Cardiac septum (tissue), 1 donor: ENCODE measurements at places on chromosomes 3 and 15.

DNA sequence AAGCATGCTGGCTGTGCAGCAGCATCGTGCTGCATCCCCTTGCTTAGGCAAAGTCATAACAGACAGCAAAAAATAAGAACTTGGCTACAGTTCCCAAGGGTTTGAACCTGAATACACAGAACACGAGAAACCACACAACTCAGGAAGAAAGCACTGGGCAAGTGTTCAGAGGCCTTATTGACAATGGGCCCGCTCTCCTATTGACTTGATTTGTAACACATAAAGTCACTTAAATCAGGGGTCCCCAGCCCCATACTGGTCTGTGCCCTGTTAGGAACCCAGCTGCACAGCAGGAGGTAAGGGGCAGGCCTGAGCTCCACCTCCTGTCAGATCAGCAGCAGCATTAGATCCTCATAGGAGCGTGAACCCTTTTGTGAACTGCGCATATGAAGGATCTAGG lies 145.1 kb downstream of the LSAMP start:
- DNase-seq = no peak

DNA sequence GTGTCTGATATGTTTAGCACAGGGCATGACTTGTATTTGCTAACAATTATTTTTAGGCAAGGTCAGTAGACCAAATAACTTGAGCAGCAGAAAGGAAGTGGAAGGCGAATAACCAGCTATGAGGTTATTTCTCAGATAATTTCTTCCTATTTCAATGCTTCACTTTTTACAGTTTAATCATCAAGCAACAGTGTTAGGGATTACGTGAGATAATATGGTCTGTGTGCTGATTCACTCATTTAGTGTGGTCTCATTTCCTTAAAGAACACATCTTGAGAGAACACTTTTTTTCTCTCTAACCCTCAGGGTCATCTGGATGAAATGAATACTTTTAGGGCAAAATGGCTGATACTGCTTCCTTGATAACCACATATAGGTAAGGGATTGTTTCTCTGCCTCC lies 126.0 kb upstream of the CCNL1 start:
- no peak for DNase-seq

GRCh38 chr3:22315925-22316324 lies 564.9 kb upstream of the ZNF385D start:
- no peak for DNase-seq

GRCh38 chr3:14454639-14455310 lies 52.4 kb downstream of the SLC6A6 start:
- DNase-seq = no peak

GRCh38 chr3:52393131-52393807 lies 51.6 kb downstream of the SEMA3G start:
- no peak for DNase-seq

DNA sequence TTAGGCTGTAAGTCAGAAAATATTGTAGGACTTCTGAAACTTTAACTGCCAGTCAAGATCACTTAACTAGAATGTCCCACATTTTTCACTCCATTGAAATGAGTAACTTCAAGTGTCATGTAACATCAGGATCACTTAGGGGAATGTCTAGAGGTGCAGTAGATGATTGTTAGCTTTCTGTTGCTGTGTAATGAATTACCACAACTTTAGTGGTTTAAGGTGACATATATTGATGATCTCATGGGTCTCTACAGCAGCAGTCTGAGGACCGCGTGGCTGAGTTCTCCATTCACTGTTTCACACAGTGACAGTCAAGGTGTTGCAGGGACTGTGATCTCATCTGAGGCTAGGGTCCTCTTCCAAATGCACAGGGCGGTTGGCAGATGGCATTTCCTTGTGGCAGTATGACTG lies 82.7 kb downstream of the SLC25A26 start:
- DNase-seq = no peak

GRCh38 chr3:43017004-43017403 lies 37.9 kb downstream of the GASK1A start:
- peak; percentile 22 for DNase-seq

DNA sequence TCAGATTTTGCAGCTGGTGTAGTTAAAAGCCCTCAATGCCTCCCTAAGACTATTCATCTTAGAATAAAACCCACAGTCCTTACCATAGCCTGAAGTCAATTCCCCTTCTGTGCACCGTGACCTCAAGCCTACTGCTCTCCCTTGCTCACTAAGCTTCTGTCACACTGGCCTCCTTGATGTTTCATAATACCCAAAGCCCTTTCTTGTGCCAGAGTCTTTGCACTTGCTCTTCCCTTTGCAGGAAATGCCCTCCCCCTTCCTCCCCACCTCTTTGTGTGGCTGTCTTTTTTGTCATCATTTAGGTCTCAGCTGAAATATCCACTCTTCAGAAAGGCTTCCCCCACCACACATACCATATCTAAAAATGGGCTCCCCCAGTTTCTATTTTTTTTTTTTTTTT lies 4.2 kb upstream of the PLEKHO2 start:
- no peak for DNase-seq

- no peak for DNase-seq
Measured at GRCh38 chr3:10233988-10234387, 14.3 kb upstream of the TATDN2 start.

DNA sequence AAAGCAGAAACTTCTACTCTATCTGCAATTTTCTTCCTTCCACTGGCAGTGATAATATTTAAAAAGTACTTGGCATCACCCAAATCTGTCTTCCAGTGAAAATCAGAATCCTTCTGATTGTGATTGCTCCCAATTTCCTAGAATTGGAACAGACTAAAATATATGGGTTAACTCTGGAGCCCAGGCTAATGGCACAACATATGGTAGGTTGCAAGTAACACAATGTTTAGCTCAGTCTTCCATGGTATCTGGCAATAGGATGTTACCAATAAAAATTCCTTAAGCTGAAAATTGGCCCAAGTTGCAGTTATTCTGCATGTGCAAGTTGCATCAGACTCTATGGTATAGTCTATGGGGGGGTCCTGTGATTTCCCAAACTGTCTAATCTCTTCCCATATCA lies 273.5 kb upstream of the ADAMTS9 start:
- no peak for DNase-seq

- no peak for DNase-seq
Measured at GRCh38 chr3:160851629-160852210, 95.7 kb downstream of the PPM1L start.

DNA sequence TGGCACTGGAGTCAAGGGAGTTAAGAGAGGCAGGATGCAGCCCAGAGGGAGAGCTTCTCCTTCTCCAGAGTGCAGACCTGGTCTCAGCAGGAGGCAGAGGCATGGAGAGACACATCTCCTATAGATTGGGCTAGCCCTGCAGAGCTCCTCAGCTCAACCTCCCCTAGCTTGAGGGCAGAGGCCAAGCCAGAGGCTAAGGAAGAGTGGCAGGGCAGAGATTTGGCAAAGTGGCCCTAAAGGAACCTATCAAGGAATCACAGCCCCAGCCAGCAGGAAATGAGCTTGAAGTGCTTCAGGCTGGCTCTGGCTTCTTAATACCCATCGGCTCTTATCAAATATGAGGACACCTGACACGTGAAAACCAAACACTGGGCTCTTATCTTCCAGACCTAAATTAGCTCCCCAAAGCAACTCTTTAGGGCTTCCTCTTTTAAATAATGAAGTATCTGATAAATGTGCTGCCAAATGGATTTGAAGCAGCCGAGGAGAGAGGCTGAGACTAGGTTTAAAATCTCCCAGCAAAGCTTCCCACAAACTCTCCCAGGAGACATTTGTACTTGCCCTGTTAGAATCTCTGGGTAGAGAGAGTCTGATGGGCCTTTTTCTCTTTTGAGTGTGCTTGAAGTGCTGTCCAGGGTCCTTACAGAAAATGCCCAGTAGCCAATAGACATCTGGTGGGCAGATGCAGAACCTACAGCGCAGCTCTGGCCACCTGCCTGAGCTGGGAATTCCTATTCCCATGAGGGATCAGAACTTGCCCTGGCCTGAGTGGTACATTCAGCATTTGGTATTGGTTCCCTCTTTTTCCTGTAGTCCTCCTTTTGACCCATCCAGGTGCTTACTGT lies 271.4 kb downstream of the CLSTN2 start:
- DNase-seq = no peak

GRCh38 chr3:127953091-127954035 lies 38.3 kb downstream of the KBTBD12 start:
- no peak for DNase-seq

DNA sequence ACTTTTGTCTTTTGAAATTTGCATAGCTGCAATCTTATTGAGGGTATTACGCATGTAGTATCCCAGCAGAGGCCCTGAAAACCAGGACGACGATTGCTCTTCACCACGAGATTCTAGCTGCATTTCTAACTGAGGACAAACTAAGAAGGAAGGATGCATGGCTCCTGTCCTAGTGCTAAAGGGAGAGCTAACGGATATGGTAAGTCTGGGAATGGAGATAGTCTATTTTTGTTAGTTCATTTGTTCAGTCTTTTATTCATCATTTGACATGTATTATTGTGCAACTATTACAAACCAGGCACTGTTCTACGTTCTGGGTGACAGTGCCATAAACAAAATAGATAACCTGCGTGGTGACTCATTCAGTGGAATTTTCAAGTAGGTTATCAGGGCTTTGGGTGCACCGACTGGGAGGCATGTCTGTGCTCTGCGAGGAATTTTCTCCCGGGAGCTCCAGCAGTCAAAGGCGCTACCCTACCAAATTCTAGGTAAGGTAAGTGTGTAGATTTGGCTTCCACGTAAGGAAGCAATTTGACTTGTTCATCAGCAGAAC lies 51.9 kb upstream of the ETV5 start:
- no peak for DNase-seq

DNA sequence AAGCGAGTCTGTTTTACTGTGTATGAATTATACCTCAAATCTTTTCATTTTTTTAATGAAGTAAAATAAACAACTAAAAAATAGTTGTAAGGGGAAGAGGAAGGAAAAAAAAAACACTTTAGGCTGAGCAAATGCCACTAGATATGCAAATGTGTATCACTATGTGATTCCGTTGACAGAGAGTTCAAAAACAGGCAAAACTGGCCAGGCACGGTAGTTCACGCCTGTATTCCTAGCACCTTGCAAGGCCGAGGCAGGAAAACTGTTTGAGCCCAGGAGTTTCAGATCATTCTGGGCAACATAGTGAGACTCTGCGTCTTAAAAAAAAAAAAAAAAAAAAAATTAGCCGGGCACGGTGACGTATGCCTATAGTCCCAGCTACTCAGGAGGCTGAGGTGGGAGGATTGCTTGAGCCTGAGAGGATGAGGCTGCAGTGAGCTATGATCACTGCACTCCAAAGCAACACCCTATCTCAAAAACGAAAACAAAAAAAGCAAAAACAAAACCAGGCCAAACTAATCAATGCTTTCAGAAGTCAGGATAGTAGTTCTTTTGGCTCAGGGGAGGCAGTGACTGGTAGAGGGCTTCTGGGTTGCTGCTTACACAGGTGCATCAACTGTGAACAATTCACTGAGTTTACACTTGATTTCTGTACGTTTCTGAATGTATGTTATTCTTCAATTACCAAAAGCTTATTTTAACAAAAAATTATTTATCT lies 7.4 kb downstream of the PRC1 start:
- no peak for DNase-seq

- DNase-seq = no peak
Measured at GRCh38 chr3:187212705-187213104, 15.4 kb downstream of the RTP1 start.

- DNase-seq = no peak
Measured at GRCh38 chr15:48868023-48868422, 9.9 kb upstream of the EID1 start.

GRCh38 chr3:188672840-188673239 lies 498.9 kb upstream of the TPRG1 start:
- DNase-seq = no peak

GRCh38 chr3:197083486-197083885 lies 53.9 kb upstream of the MELTF start:
- DNase-seq = no peak

- DNase-seq = no peak
Measured at GRCh38 chr3:139617672-139618268, 60.0 kb downstream of the NMNAT3 start.

DNA sequence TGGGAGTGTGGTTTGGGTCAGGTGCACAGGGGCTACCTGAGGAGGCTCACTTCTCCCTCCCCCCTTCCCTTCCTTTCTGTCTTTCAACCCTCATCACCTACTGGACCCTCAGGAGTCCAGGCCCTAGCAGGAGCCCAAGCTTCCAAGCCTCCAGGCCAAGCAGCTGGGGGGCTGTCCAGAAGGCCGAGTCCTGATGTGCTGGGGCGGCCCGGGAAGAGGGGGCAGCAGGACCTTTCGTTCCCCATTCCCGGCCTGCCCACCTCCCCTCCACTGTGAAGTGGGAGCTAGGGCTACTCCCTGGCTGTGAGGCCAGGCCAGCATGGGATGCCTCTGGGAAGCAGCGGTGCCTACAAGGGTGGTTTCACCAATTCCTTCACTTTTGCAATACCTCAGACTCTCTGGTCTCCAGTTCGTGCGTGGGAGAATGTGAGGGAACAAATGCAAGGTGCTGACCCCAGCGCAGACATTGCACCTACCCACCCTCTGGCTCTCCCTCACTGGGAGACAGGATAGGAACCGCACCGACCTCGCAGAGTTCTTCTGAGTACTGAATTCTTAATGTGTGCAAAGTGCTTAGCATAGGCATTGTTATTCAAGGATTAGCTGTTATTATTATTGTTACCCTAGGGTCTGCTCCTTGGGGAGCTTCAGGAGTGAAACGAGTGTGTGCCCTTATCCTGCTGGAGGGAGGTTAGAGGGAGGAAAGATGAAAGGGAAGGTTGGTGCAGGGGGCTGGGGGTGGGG lies 2.5 kb downstream of the EPHB3 start:
- DNase-seq = no peak

- DNase-seq = no peak
Measured at GRCh38 chr15:74816624-74817369, 4.2 kb downstream of the LMAN1L start.

- DNase-seq = no peak
Measured at GRCh38 chr3:157467200-157467599, 30.6 kb downstream of the PTX3 start.

- peak; percentile 77 for DNase-seq
Measured at GRCh38 chr15:51077221-51078153, 17.2 kb downstream of the TNFAIP8L3 start.

- no peak for DNase-seq
Measured at GRCh38 chr3:133467780-133468179, 67.9 kb downstream of the BFSP2 start.

DNA sequence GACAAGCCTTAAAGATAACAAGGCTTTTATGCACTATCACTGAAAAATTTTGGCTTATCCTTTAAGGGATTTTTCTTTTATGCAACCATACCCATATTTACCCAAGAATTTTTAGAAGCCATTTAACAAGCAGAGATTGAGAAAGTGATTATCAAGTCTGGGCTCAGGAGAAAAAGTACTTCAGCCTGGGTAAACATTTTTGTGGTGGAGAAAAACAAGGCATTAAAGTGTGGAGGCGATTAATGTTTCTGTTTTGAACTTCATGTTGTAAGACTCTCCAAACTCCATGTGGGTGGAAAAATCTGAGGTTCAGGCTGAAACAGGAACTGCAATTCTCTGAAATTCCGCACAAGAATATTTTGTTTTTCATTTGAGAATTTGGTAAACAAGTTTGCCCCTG lies 260.4 kb upstream of the KCNMB2 start:
- no peak for DNase-seq

- DNase-seq = no peak
Measured at GRCh38 chr3:4584456-4585249, 91.5 kb downstream of the ITPR1 start.

GRCh38 chr3:88628901-88629300 lies 478.5 kb upstream of the EPHA3 start:
- DNase-seq = no peak
